Stimulated activated CD8-positive, alpha-beta memory T cell treated with anti-CD3 and anti-CD28 coated beads, Interleukin-12 subunit alpha, Interleukin-12 subunit beta, amount 100 ng/mL, for 1 hour (primary cell): ENCODE measurements at places on chromosomes 3 and 15.

GRCh38 chr15:25248583-25249235 lies 190.1 kb downstream of the UBE3A start:
- DNase-seq, result no peak

DNA sequence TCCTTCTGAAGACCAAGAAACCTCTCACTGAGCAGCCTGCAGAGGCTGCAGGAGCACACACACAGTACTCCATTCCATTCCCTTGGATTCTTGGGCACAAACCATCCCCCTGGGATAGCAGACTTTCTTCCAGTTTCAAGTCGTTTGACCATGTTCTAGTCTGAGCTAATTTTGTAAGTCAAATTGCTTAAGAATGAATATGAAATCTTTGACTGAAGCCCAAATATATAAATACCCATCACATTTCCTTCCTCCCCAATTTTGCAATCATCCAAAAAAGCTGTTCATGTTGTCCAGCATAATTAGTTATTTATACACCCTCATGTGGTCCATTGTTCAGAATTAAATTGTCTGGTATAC lies 231.2 kb upstream of the TPRG1 start:
- DNase-seq, result no peak

GRCh38 chr3:141790171-141790570 lies 27.0 kb downstream of the GRK7 start:
- no peak for DNase-seq

- DNase-seq, result no peak
Measured at GRCh38 chr3:167318996-167319615, 61.0 kb downstream of the ZBBX start.

DNA sequence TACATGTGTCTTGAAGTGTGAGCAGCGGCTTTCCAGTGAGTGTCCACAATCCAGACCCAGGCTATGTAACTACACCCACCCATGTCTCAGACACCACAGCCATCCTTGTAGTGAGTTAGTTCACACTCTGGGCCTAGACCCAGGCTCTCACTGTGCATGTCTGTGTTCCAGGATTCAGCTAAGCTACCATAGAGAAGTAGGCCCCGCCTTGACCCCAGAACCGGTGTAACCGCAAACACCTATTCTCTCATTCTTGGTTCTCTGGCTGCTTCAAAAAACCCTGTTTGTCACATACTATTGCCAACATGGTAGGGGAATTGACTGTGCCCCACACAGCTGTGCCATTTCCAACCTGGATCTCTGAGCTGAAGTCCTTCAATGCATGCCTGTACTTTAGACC lies 560.6 kb downstream of the RSL24D1 start:
- no peak for DNase-seq

GRCh38 chr3:172808969-172809546 lies 58.5 kb downstream of the ECT2 start:
- DNase-seq, result no peak

- no peak for DNase-seq
Measured at GRCh38 chr3:52437326-52438103, 7.4 kb downstream of the SEMA3G start.

- DNase-seq, result no peak
Measured at GRCh38 chr3:119589102-119589773, 8.4 kb upstream of the PLA1A start.

GRCh38 chr15:74530771-74531143 lies 10.3 kb upstream of the ARID3B start:
- DNase-seq, result no peak

DNA sequence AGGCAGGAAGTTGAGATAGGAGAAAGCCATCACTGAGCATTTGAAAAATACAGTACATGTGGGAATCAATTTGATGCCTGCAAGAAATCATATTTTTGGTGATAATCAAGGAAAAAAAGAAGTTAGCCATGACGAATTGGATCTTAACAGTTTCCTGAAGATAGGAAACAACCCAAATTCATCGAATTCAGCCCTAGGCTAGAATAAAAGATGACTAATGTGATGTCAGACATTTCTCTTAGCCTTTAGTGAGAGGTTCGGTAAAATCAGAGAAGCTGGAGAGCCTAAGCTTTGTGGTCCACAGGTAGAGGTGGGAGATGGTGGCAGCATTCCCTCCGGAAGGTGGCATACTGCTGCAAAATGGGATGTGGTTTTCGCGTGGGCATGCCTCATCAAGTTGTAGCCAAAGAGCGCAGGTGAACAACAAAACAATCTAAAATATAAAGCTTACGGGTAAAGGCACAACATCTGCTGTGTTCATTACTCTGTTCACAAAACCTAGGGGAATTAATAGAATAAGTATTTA lies 144.1 kb upstream of the ALCAM start:
- no peak for DNase-seq

- DNase-seq, result no peak
Measured at GRCh38 chr3:62587169-62587568, 213.8 kb upstream of the FEZF2 start.

DNA sequence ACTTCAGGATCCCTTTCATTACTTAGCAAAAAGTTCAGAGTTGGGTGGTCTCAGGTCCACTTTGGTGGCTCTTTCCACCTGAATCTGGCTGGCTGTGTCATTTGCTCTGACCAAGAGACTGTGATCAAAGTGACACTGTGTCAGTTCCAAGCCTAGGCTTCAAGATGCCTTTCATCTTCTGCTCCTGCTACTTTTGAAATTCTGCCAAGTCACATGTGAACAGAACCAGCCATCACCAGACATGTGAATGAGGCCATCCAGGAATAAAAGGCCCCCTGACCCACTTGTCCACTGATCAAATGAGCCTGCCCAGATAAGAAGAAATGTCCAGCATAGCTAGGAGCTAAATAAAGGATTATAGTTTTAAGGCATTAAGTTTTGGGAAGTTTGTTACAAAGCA lies 132.2 kb downstream of the OSBPL10 start:
- DNase-seq, result no peak

DNA sequence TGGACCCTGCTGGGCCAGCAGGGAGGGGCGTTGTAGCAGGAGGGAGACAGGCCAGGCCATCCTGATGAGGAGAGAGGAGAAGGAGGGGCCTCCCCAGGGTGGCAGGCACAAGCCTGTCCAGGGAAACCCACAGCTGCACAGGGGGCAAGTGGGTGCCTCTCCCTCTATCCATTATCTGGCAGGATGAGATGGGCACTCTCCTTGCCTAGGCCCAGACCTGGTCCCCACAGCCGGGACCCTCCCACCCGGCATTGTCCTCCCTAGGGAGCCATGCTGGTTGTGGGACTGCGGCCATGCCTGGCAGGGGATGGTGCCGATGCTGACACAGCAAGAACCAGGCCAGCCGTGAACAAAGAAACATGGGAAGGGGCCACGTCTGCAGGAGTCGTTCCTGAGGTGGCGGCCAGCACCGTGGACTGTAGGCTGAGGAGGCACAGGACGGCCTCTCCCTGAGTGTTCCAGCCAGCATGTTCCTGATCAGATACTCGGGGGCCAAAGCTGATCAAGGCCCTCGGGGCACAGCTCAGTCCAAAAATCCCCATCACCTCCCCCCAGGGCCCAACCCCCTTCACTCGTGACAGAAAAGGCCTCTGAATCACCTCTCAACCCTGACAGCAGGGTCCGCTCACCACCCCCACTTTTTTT lies 19.2 kb upstream of the CYP11A1 start:
- no peak for DNase-seq

- DNase-seq, result no peak
Measured at GRCh38 chr15:51444807-51445206, 103.4 kb downstream of the GLDN start.

GRCh38 chr3:50260027-50260941 lies 8.7 kb upstream of the SEMA3B start:
- DNase-seq, result peak; percentile 68

- DNase-seq, result no peak
Measured at GRCh38 chr15:77069521-77070121, 1.3 kb downstream of the TSPAN3 start.

DNA sequence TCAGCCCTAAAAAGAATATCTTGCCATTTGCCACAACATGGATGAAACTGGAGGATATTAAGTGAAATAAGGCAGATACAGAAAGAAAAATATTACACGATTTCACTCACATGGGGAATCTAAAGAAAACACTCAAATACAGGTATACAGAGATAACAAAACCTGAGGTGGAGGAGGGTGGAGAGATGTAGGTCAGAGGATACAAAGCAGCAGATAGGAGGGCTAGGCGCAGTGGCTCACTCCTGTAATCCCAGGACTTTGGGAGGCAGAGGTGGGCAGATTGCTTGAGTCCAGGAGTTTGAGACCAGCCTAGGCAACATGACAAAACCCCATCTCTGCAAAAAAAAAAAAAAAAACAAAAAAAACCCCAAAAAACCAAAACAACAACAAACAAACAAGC lies 23.2 kb upstream of the SRPRB start:
- DNase-seq, result no peak

- no peak for DNase-seq
Measured at GRCh38 chr3:71310359-71310979, 273.1 kb downstream of the FOXP1 start.

DNA sequence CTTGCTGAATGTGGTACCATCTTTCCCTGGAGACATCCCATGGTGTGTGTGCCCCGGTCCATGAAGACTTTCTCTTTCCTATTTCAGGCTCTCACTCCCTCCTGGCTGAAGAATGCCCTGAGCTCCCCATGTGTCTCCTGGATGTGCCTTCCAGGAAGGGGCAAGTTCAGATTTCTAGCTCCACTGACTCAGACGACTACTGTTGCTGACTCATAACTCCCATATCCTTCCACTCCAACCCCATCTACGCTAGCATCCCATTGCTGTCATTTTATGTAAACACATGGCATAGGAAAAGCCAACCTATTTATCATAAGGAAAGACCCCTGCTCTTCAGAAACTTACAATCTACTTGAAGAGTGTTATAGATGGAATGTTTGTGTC lies 95.0 kb downstream of the ADCY5 start:
- DNase-seq, result no peak

DNA sequence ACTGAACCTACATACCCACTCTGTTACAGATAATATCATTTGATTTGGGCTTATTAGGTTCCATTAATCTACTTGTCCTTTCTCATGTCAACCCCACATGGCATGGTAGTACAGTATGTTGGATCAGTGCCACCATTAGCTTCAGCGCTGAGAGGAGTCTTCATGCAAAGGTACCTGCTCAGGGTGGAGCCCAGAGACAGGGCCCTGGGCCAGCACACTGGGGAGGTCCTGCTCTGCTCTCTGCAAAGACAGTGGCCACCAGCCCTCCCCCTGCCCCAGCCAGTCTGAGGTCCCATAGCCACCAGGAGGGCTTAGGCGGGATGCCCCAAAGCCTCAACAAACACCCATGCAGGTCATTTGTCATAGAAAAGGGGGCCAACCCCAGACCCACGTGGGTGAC lies 71.0 kb downstream of the ATP10A start:
- DNase-seq, result no peak

GRCh38 chr3:150968341-150969035 lies 4.0 kb downstream of the CLRN1 start:
- DNase-seq, result no peak

DNA sequence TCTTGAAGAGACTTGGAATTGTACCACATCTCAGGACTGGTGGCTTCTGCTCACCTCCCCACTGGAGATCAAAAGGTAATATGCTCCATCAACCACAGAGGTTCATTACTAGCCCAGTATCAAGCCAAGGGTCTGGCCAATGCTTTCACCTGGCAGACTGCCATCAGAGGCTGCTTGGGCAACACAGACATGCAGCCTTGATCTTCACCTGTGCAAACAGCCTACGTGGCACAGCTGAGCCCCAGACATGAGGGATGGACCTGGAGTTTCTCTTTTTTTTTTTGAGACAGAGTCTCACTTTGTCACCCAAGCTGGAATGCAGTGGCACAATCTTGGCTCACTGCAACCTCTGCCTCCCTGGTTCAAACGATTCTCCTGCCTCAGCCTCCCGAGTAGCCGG lies 105.6 kb upstream of the HES1 start:
- DNase-seq, result no peak

DNA sequence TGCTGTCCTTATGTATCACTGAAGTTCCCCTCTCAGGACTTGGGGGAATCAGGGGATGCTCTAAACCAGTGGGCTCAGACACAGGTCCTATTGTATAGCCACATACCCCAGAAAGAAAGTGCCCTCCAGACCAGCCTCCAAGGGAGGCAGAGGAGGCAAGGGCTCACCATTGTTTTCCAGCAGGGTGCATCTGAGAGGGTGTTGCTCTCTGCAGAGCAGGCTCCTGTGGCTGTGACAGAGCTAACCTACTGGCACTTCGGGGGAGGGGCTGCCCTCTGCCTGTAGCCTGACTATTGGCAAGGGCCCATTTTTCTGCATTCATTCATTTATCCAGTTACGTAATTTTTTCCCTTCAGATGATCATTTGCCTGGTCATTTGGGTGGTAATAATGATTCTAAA lies 39.9 kb downstream of the EEFSEC start:
- no peak for DNase-seq

GRCh38 chr15:76973362-76973743 lies 21.6 kb upstream of the PSTPIP1 start:
- peak; percentile 54 for DNase-seq

DNA sequence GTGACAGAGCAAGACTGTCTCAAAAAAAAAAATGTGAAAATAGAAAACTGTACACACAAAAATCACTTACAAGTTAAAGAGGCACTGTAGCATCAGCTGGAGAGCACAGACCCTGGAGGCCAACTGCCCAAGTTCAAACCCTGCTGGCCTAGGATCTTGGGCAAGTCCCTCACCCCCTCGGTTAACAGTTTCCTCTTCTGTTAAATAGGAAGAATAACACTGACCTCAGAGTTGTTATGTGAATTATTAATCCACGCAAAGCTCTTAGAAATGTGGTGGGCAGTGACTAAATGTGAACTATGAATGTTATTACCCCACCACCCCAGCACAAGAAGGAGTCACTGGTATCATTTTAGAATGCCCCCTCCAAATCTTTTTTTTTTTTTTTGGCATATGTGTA lies 11.2 kb downstream of the CIB1 start:
- DNase-seq, result no peak

- DNase-seq, result no peak
Measured at GRCh38 chr3:115709093-115709492, 85.8 kb downstream of the GAP43 start.

DNA sequence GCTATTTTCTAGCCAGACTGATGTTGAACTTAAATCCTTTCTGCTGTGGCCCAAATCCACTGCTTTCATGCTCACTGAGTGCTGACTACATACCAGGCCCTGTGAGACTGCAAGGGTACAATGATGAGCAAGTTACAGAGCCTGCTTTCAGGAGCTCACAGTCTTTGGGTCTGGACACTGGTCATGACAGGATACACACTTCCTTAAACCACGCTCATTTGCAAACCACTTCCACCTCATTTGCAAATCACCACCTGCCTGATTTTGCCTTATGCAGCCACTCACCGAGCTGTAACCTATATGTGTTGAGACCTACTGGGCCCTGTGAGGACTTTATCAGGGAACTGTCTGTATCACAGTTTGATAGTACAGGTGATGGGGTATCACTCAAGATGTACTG lies 50.2 kb upstream of the LRRC58 start:
- no peak for DNase-seq

- DNase-seq, result no peak
Measured at GRCh38 chr3:197367081-197367780, 68.8 kb upstream of the DLG1 start.

- DNase-seq, result no peak
Measured at GRCh38 chr3:158916111-158916510, 114.3 kb downstream of the MFSD1 start.

GRCh38 chr15:46855388-46855787 lies 861.9 kb upstream of the SEMA6D start:
- no peak for DNase-seq
